ENCODE measurements at places on chromosomes 1 and 21.
A peak's percentile ranks its signal among the peaks of the same experiment; 100 is the strongest.

- DNase-seq, result no peak
These were observed 9.1 kb downstream of the ANGPTL7 start for GRCh38 chr1:11198257-11198656.

- no peak for DNase-seq
These were observed 134.4 kb downstream of the OMA1 start for GRCh38 chr1:58412071-58412580.

DNA sequence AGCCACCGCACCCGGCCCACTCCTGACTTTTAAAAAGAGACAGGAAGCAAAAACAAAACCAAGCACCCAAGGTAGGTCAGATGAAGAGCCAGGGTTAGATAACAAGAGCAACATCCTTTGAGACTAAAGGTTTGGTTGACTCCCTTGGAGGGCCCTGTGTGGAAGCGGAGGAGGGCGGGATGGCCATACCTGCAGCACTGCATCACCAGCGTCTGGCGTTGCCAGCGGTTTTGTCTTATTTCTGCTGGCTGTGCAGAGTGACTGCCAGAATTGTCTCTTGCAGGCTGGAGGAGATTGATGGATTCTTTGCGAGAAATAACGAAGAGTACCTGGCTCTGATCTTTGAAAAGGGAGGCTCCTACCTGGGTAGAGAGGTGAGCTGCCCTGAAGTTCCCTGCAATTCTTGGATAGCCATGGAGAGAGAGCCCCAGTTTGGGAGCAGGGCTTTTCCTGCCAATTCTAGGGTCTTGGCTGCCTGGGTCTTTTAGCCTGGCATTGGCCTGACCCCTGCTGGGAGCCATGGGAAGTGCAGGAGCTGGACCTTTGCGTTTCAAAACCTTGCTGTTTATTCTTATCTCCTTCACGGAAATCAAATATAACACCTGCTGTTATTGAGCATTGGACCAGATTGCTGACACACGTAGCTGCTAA lies 24.0 kb downstream of the QSOX1 start:
- peak; percentile 46 for DNase-seq

DNA sequence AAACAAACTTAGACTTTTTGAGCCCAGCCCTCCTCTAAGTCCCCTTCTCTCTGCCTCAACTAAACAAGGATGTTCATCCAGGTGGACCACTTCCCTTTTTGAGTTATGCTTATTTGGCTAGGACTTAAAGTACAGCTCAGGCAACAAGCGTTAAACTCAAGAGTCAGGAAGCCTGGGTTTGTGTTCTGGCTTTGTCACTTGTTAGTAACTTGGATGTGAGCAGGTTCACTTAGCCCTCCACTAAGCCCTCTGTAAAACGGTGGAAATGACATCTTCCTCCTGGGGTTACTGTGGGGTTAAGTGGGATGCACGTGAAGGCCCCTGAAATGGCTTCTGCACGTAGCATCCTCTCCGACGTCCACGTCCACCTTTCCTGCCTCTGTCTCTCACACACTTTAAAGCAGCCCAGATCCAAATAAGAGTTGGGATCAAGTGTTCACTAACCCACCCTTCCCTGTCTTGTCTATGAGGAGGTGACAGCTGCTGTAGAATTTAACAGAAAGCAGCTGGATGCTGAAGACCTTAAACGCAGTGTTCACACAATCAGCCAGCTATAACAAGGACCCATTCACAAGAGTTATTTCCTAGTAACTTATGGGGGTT lies 152.7 kb downstream of the TGFBR3 start:
- no peak for DNase-seq

- DNase-seq, result no peak
These were observed 97.4 kb upstream of the GFI1 start for GRCh38 chr1:92583821-92584760.

- no peak for DNase-seq
These were observed 58.7 kb upstream of the PTGS2 start for GRCh38 chr1:186738926-186739325.

- DNase-seq, result no peak
These were observed 13.6 kb downstream of the NFYC start for GRCh38 chr1:40704817-40705733.

GRCh38 chr1:228646717-228647522 lies 88.4 kb upstream of the RHOU start:
- DNase-seq, result peak; percentile 71

DNA sequence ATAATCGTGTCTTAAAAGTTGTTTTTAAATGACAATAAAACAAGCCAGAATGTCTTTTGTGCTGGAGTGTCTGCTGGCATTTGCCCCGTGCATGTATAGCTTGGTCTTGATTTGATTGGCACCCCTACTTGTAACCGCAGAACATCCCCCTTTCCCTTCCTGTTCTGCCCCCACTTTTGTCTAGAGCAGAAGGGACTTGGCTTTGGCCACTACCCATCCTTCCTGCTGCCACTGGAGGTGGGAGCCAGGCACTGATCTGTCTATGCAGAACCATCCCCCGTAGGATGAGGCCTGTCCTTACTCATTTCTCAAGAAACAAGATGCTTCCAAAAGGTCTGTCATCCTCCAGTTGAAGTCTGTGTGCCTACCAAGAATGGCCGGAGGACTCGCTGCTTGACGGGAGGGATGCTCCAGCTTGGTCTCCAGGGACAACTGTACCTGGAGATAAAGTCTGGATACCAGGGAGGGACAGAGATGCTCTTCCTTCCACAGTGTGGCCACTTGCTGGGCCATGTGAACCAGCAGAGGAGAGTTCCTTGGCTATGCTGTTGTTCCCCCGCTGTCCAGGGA lies 1.1 kb upstream of the SLC27A3 start:
- no peak for DNase-seq

- DNase-seq, result no peak
These were observed 123.4 kb downstream of the POU2F1 start for GRCh38 chr1:167344112-167344511.

DNA sequence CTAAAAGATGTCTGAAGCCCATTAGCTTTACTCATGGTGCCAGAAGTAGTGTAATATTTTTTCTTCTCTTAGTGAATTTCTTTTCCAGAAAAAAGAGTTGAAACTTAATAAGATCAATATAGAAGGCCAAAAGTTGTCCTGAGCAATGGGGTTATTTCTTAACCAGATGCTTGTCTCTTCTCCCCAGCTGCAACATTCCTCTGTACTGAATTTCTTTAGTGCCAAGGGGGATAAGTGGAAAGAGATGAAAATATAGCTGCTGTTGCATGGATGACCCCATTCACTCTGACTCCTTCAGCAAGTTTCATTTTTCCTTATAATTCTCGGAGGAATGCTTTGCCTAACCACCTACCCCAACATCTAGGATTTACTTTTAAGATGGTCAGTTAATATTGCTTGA lies 675.0 kb downstream of the USP25 start:
- DNase-seq, result no peak

- no peak for DNase-seq
These were observed 293.6 kb downstream of the HLX start for GRCh38 chr1:221172841-221173240.

DNA sequence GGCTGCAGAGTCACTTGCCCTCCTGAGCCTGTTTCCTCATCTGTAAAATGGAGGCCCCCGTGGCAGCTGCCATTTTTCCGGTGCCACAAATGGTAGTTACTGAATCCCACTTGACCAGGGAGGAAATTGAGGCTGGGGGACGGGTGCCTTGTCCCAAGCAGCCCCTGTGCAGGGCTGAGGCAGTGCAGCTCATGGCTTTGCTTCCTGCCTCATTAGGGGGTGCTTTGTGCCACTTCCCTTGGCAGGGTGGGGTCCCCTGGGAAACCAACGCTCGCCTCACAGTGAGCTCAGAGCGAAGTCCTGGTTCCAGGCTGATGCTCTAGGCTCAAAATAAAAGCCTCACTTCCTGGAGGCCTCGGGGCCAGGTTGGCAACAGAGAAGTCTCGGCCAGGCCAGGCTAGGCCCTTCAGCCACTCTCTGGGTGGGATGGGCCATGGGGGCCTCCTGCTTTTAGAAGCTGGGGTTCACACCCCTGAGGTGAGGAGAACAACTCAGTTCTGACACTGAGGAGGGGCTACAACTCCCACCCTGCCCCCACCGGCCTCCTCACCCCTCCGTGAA lies 6.8 kb downstream of the LAPTM5 start:
- DNase-seq, result no peak

DNA sequence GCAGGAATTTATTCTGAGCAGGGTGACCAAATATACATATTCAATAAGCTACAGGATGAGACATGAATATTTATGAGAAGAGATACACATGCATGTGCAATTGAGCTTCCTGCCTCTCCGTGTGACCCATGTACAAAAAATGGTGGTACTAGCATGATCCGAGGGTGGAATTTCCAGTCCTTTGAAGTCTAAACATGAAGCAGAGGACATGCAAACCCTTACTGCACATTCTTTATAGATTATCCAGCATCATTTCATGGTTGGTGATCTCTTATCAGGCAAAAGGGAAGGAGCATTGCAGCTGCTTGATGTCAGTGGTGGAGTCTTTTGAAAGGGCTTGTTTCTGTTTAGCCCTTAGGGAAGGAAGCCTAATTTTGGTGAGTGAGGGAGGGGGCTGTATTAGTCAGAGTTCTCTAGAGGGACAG lies 448.6 kb downstream of the SETD4 start:
- no peak for DNase-seq

DNA sequence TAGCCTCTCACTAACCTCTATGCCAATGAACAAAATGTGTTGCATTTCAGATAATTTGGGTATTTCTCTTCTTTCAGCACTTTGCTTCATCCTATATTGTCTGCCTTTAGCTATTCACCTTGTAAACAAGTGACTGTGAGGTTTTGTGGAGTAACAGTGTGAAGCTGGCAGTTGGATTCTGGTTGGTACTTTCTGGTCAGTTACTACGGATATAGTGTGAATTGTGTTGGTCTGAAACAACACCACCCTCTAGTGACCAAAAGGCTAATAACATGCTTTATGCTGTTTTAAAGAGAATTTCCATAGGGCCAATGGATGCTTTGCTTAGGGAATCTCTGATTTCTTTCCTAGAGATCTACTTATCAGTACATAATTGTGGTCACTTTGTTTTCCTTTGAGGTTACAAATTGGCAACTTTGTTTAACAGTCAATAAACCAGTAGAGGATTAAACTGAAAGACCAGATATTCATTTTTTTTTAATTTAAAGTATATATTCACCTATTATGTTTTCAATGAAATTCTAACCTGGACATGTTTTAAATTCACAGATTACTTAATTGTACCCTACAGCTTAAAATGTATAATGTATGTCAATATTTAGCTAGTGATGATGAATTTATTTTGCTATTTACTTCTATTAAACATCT lies 2.5 kb upstream of the PTGER3 start:
- DNase-seq, result peak; percentile 72

GRCh38 chr1:29487291-29487690 lies 251.0 kb downstream of the PTPRU start:
- DNase-seq, result no peak

- no peak for DNase-seq
These were observed 16.2 kb downstream of the KCND3 start for GRCh38 chr1:111973150-111973790.

DNA sequence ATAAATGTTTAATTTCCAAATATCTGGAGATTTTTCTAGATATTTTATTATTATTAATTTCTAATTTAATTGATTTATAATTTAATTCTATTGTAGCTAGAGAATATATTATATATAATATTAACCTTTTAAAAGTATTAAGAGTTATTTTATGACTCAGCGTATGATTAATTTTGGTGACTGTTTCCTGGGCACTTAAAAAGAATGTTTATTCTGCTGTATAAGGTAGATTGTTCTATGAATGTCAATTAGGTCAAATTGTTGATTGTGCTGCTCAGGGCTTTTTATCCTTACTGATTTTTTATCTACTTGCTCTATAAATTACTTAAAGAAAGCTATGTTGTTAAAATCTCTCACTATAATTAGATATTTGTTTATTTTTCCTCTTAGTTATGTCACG lies 20.1 kb upstream of the GJA8 start:
- DNase-seq, result no peak

GRCh38 chr1:244815600-244816099 lies 19.8 kb upstream of the COX20 start:
- no peak for DNase-seq

DNA sequence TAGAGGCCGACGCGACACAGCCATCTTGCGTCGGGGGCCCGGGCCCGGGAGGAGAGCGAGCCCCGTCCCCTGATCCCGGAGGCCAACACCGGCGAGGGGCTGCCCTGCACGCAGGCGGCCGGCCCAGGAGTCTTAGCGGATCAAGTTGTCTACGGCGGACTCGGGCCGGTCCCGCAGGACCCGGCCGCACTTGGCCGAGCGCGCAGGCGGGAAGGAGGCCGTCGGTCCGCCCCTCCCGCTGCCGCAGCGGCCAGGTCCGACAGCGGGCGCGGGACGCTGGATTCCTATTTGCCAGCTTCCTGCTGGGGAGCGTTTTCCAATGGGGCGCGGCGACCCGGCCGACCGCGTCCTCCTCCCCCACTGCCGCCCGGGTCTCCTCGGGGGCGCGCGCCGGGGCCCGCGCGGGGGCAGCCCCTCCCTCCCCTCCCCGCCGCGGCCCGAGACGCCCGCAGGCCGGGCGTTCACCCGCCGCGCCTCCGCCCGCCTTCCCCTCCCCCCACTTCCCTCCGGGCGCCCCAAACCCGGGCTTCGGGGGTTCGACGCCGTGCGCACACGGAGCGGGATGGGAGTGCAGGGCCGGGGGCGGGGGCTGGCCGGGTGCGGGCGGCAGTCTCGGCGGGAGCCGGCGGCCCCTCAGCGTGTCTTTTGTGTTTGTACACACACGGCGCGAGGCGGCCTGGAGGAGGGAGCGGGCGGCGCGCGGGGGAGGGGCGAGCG lies 517 bp upstream of the H3-3A start:
- DNase-seq, result peak; percentile 84

DNA sequence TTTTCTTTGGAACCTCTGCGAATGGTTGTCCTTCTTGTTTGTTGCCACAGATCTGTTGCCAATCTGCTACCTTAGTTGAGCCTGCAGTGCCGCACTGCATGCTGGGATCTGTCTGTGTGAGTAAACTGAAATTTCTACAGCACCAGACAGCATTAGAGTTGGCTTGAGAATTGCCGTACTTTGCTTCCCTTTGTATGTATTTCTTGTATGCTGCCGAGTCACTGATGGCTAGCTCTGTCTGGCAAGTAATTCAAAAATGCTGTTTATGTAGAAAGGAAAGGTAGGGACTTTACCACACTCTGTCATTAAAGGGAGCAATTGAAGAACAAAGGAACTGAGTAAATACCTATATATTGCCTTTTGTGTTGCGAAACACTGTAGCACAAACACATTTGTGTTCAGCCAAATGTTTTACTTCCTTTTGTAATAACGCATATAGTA lies 857.4 kb downstream of the USP25 start:
- DNase-seq, result peak; percentile 41

DNA sequence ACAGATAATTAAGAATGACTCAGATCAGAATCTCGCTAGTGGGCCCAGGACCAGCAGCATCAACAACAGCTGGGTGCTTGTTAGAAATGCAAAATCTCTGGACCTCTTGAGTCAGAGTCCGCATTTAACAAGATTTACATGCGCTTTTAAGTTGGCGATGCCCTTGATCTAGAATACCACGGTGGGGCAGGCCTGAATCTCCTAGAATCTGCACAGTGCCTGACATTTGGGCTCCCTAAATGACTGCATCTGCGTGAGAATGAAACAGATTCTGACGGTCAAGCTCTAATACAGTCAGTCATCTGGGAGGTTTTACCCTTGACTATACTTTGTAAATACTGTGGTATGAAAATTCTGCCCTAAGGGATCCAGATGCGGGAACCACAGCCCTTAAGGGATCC lies 17.2 kb upstream of the RAB29 start:
- no peak for DNase-seq

All from NCI-H345 (cell line).